ENCODE measurements at places on chromosomes 2 and 18.

DNA sequence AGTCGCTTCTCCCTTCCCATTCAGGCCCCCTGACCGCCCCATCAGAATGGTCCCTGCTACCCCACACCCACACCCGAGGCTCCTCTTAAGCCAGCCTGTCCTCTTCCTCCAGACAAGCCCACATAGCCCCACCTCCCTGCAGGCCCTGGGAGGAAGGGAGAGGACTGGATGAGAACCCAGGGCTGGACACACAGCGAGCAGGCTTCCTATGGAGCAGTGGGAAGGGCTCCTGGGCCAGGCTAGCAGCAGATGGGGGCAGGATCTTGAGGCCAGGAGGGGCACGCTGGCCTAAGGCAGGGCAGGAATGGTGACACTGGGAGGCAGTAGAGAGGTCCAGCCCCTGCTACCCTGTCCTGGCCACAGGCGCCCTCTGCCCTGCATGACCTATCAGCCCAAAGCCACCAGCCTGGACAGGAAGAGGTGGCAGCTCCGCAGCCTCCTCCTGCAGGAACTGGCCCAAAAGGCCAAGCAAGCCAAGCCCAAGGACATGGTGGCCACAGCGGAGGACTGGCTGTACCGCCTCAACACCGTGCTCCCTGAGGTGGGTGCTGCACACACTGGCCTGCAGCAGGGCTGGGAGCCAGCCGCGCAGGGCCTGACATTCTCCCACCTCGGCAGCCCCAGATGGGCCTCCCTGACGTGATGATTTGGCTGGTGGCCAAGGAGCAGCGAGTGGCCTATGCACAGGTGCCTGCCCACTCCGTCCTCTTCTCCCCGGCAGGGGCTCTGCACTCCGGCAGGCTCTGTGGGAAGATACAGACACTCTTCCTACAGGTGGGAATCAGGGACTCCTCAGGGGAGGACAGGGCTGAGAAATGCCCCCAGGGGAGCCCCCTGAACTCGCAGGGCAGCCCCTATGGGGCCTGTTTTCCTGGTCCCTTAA is 43.3 kb downstream of the FER1L5 start:
- DNase-seq, result no peak

GRCh38 chr2:233414777-233415570 is 60.7 kb downstream of the DGKD start:
- DNase-seq, result no peak

DNA sequence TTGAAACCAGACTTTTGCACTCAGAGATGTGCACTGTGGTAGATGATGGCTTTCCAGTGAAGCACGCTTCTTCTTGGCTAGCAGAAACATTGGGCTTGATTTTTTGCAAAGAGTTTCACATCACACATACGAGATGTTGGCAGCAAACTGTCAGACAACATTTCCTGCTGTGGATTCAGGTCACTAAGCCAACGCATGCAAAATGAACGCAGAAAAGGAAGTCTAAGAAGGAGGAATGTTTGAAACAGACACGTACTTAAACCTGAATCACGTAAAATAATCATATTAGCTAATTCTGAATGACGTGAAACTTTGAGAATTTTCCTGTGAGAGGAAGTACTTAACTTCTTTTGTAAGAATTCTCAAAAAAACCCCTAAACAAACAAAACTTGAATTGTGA is 88.1 kb downstream of the EPB41L3 start:
- DNase-seq, result no peak

- DNase-seq, result no peak
Measured at GRCh38 chr2:71950256-71951082, 197.2 kb downstream of the CYP26B1 start.

GRCh38 chr2:179129574-179130238 is 79.8 kb upstream of the CCDC141 start:
- no peak for DNase-seq

DNA sequence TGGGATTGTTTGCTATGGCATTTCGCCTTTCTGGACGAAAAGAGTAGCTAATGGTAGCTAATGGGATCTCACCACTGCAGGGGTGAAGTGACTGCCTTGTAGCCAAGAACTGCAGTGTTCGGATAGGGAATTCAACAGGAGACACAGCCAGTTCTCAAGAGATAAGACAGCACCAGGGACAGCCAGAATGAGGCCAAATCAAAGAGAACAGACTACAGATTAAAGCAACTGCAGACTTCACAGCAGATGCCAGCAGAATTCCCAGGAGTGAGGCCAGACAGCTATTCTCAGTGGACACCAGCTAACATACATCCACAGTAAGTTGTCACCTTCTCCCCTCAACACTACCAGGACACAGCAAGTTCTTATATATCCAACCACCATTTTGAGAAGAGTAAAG is 124.0 kb downstream of the PLA2R1 start:
- no peak for DNase-seq

DNA sequence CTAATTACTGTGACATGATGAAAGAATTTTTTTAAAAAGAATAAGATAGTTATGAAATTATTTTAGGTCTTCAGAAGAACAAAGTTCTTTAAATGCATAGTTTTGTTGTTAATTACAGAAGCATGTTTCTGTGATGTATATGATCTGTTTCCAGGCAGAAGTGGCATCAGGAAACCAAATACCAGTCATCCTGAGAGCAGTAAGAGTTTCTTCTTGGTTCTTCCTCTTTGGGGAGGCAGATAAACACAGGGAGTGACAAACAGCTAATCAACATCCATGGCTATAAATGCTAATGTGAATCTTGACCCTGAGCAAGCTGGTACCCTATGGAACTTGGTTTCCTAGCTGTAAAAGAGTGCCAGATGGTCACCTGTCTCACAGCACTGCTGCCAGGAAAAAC is 29.2 kb downstream of the WIPF1 start:
- DNase-seq, result no peak

DNA sequence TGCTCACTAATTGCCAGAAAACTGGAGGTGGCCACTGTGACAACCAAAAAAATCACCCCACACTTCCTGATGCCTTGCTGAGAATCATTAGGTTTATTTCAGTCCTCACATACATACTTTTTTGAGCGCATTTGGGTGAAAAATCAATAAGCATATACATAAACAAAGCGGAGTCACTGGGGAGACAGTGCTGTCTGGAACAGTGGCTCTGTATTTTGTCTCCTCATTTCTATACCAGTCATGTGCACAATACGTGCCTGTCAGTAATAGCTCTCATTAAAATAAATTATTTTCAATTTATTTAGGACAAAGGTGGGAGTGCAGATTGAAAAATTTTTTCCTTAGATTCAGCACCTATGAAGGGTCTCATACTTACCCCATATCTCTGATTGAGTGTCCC is 48.2 kb downstream of the CXCR4 start:
- DNase-seq, result no peak

- no peak for DNase-seq
Measured at GRCh38 chr2:36444216-36444936, 88.8 kb downstream of the CRIM1 start.

DNA sequence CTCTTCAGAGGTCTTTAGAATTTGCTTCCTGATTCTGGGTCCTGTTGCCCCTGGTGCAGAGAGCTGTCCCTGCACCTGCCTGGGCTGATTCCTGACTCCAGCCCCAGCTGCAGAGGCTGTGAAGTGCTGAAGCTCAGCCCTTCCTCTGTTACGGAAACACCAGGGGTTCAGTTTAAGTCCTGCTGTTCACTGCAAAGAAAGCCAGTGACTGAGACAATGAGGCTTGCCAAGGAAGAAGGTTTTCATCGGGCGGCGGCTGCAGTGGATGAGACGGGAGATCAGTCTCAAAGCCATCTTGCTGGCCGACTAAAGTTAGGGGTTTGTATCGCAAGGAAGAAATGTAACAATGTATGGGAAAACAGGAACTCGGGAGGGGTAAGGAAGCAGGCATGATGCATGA is 142.4 kb upstream of the ZNF236 start:
- no peak for DNase-seq

DNA sequence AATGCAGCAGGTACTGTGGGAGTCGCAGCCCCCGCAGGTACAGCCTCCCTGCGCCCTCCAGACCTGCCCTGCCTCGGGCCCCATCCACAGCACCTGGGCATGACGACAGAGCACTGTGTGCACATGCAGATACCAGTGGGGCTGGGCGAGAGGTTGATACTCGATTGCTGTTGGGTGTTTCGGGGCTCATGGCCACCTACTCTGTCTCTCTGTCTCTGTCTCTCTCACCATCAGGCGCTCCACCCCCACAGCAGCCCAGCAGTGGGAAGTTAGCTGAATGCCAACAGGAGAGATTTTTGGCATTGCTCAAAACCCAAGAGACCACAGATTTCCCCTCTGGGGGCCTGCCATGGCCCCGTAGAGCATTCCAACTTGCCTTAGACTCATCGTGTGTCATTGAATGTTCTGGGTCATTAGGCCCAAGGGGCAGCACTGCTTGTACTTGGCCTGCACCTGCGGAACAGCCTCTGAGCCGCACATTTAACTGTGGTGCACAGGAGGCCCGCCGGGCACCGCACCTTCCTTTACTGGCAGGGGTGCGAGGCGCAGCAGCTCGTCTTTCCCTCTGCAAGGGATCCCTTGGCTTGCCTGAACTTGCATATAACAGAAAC is 18.8 kb downstream of the KCNIP3 start:
- DNase-seq, result no peak

GRCh38 chr2:230669386-230669950 is 43.2 kb upstream of the CAB39 start:
- DNase-seq, result no peak

DNA sequence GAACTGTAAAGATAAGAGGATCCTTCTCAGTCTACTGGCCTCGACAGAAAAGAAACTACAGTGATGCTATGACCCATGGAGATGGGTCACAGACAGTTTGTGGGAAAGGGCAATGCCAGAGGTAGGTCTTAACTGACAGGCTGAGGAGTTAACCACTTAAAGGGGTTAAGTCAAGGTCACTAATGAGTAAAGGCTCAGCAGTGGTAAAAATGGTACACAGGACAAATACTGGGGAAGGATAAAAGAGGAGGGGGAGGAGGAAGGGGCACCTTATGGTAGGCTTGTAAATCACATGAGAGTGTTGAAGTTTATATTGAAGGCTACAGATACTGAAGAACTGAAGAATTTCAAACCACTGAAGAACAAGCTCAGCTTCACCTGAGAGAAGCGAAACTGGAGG is 9.9 kb downstream of the IER3IP1 start:
- no peak for DNase-seq

DNA sequence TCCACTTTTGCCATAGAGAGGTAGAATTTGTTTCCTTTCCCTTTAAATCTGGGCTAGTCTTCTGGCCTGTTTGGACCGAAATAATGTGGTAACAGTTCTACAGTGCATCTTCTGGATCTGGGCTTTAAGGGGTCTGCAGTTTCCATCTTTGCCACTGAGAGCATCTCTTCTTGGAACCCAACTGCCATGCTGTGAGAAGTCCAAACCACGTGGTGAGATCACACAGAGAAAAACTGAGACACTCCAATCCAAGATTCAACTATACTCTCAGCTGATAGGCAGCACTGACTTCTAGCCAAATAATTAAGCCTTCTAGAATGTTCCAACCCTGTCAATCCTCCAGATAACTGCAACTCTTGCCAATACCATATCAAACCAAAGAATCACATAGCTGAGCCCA is 261.1 kb downstream of the INSIG2 start:
- no peak for DNase-seq

GRCh38 chr2:8587251-8587791 is 94.5 kb upstream of the ID2 start:
- DNase-seq, result no peak

- DNase-seq, result no peak
Measured at GRCh38 chr18:49716035-49716434, 97.3 kb downstream of the ACAA2 start.

DNA sequence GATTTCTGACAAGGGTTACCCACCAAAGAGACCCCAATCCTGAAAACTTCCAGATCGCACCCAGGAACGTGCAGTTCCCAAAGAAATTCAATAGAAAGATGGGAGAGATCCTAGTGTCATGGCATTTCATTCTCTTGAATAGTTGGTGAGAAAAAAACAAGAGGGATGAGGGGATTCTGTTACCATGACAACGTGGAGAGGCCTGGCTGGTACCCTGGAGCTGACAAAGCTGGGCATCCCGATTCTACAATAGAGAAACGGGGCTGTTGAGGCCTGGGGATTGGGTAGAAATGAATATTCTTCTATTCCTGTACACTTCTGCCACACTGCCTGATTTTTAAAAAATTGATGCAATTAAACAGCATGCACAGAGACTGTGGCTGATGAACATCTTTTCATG is 41.0 kb downstream of the POLE4 start:
- DNase-seq, result no peak

DNA sequence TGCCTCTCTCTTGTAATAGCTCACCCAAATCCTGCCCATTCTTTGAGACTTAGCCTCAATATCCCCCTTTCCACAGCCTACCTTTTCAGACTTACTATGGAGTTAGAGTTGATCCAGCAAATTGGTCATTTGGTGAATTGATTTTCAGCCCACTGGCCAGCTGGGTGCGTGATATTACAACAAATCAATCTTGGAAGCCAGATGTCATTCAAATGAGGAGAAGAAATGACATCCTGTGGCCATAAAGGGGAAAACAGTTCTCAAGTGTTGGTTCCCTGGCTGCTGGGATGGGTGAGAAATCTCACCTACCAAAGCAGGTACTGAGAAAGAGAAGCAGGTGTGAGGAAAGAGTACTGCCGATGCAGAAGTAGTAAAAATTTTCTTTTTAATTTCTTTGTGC is 36.7 kb upstream of the FOXI3 start:
- no peak for DNase-seq

DNA sequence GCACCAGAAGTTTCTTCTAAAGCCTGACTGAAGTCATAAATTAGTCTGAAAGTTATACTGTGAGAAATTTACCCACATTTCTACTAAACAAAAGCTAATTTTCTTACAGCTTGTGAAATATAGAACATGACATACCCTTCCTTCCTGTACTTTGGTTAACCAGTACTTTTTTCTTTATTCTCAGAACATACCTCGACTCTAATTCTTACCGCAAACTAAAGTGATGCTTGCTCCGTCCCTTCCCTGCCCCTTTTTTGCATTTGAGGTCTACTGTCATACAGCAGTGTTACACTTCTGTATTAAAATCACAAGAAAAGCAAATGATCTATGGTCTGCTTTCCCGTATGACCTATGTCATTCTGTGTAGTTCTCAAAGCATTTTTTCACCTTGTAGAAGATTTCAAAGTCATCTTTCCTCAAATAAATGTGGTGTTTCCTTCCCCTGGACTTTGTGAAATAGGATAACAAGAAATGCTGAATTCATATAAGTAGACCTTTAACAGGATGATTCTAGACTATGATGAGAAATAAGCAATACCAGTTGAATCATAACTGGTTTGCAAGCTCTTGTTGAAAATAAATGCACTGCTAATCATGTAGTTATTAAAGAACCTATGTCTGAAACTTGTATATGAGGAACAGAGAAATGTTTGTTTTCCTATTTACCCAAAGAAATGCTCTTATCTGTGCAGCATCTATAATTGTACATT is 30.4 kb downstream of the CYTIP start:
- peak; percentile 61 for DNase-seq
